Kasumi-1 (cell line): ENCODE measurements at places on chromosomes 1 and 21.

- DNase-seq = no peak
Measured at GRCh38 chr1:19698181-19698580, 33.5 kb downstream of the HTR6 start.

- DNase-seq = no peak
Measured at GRCh38 chr1:229129301-229130027, 141.4 kb upstream of the RAB4A start.

- DNase-seq = peak; percentile 98
Measured at GRCh38 chr1:155226188-155226909, 17.9 kb downstream of the MTX1 start.

DNA sequence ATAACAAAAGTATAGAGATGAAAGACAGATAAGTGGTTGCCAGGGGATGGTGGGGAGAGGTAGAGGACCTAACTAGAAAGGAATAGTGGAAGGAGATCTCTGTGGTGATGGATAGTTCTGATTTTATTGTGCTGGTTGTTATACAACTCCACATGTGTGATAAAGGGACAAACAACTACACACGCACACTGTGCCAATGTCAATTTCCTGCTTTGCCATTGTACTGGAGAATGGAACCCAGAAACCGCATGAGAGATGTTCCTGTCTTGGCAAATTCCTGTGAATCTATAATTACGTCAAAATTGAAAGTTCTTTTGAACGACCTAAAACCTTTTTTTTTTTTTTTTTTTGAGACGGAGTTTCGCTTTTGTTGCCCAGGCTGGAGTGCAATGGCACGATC lies 11.0 kb downstream of the TNFRSF9 start:
- DNase-seq = no peak

DNA sequence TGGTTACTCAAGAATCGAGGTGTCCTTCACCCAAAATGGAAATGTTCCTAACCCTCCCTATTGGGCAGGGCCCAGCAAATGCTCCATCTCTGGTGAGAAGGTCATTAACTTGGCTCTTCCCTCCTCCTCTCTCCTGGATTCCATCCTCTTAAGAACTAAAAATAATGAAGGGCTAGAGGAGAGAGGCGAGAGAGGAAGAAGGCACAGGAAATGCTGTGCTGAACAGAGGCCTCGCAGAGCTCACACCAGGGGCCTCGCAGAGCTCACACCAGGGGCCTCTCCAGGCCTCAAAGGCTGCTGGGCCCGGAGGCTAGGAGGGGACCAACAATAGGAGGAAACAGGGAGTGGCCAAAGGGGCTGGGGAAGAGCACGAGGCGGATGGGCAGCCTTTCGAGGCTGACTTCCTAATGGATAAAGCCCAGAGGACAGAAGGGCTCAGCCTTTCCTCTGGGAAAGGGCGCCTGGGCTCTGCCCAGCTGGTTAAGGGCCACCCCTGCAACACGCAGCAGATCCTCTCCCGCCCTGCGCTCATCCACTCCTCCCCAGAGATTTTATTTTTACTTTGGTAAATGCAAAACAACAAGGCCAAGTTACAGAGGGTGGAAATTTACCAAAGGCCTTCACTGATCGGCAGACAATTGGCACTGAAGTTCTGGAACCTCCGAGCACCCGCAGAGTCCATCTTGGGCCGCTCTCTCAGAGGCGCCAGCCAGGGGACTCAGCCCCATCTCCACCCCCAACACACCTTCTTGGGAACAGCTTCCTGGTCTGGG lies 78.5 kb downstream of the ITPKB start:
- peak; percentile 38 for DNase-seq

DNA sequence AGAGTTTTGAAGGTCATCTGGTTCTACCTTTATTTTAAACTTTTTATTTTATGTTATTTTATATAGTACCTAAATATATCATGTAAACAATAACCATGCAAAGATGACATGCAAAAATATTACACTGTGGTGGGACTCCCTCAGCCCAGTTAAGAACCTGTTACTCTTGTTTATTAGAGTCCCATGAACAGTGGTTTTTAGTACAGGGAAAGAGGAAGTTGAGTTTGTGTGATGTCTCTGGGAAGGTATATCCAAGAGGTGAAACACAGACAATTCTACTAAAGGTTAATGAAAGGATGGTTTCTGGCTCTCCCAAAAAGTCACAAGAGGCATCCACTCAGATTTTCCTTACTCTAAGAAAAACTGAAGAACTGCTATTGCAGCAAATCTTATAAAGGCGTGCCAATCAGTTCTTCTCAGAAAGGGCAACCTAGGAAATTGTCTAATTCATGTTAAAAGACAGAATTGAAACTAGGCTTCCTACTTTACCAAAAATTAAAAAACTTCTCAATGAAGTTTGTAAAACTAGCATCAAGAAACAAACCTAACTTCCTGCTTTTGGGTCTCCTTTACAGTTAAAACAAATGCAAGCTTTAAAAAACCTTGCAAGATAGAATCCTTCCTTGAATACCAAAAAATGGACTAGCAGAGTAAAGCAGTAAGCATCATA lies 19.9 kb downstream of the GFI1 start:
- peak; percentile 67 for DNase-seq

- DNase-seq = no peak
Measured at GRCh38 chr1:167484726-167485502, 33.4 kb downstream of the CD247 start.

DNA sequence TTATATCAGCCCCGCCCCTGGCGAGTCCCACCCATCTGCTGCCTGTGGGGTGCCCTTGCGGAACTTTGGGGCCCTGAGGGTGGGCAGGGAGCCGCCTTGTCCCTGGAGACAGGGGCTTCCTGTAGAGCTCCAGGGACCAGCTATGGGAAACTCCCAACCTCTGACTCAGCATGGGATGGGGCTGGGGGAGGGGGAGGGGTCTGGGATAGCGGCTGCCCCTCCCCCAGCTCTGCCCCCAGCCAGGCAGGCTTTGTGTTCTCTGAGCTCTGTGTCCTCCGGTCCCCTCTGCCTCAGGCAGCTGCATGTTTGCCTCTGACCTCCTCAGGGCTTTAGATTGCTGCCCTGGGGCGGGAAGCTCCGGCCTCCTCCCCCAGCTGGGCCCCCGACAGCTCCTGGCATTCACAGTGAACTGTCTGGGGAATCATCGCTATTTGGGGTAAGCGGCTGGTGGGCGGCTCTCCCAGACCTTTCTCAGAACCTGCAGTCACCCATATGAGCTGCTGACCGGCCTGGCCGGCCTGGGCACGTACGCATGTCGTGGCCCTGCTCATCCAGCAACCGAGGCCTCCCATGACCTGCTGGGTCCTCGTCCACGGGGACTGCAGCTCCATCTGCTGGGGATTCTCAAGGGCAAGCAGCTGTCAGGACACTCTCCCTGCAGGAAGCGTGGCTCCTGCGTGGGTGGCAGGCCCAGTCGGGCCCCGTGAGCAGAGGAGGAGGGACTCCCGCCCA lies 17.1 kb downstream of the ARHGEF16 start:
- DNase-seq = no peak

DNA sequence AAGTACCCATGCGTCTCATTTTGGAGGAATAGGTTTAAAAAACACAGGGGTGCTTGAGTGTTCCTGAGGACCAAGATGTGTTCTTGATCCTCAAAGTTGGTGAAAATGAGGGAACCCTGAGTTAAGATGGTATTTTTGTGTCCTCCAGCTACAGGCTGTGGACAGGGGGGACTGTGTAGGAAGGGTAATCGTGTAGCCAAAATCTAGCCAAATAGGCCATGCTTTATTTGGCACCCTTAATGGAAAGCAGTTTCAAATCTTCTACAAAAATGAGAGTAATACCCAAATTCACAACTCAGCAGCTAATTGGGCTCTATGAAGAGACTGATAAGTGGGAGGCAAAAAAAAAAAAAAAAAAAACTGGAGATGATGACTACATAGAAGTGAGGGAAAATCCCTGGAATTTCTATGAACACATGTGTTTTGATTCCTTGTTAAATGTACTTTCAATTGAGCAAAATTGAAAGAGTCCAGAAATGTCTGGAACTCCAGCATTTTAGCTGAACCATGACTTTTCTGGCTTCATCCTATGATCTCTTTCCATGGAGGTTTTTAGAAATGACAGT lies 470 bp downstream of the HSD11B1 start:
- no peak for DNase-seq

GRCh38 chr1:55012661-55013060 lies 13.9 kb downstream of the BSND start:
- no peak for DNase-seq

GRCh38 chr1:209183195-209183594 lies 400.3 kb upstream of the CAMK1G start:
- DNase-seq = no peak

GRCh38 chr1:11858968-11859871 lies 475 bp upstream of the NPPB start:
- peak; percentile 67 for DNase-seq

DNA sequence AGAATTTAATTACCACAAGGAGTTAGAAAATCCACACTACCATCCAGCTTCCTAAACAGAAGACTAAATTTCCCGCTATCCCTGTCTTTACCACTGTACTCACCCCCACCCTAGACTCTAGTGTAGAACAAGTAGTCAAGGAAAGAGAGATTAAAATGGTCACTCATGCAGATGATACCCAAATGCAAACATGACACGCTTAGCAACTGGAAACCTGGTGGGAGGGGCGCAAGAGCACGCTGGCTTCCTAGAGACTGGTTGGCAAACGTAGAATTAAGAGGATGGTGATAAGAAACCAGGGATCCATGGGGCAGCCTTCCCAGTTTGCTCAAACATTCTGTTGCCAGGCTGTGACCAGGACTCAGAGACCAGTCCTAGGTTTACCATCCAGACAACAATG lies 9.9 kb upstream of the LDLRAD1 start:
- DNase-seq = no peak

- no peak for DNase-seq
Measured at GRCh38 chr1:212153635-212154034, 118.1 kb downstream of the DTL start.

DNA sequence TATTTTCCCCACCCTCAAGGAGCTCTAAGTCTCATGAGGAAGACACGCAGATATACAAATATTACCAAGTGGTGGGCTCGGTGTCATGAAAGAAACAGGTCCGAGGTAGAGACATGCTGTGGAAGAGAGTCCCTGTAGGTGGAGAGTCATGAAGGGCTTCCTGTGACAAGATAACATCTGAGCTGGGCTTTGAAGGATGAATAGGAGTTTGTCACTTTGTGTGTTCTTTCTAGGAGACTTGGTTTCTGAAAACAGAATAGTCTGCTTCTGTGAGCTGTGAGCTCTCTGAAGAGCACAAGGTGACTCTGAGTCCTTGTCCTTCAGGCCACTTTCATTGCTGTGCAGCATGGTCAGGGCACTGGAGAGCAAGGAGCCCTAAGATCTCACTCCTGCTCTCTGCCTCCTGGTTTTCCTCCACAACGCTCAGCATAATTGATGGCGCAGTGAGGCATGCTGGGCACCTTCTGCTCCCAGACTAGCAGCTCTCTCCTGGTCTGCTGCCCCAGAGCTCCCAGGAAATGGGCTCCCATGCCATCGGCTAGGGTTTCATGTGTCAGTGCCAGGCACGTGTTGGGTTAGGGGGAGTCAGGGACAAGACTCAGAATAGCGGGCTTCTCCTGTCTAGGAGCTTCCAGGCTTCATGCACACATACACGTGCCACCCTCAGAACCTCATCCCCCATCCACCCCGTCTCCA lies 209.9 kb upstream of the CSF3R start:
- no peak for DNase-seq

- DNase-seq = no peak
Measured at GRCh38 chr1:54701996-54702395, 13.7 kb upstream of the TTC4 start.

- peak; percentile 63 for DNase-seq
Measured at GRCh38 chr1:44217809-44218410, 4.6 kb downstream of the DMAP1 start.

DNA sequence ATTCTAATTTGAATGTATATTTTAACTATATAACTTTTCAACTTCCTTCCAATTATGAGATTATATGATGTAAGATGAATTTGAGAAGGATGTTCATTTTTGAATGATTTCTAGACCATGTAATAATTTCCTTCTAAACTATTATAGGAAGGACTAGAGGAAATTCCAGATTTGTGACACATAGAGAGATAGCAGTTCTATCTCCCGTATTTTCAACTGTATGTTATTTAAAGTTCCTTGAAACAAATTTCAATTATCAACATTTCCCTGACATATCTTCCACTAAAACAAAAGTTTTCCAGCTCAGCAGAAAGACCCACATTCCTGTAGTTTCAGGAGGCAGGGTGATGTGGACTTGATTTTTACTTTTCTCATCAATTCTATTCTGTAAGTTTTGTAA lies 396.7 kb upstream of the C1orf87 start:
- DNase-seq = no peak

DNA sequence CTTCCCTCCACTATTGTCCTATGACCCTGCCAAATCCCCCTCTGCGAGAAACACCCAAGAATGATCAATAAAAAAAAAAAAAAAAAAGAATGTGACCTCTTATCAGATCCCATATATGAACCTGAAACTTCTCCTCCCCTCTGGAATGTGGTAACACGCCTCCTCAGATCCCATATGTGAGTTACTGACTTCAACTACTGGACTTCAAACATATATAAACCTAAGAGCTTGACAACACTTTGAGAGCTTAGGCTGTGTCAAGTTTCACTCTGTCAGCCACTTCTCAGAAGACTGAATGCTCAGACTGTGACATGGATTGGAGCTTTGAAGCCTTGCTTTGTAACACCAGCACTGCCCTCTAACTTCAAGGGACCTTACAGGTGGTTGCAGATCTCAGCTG lies 148.4 kb downstream of the COP1 start:
- DNase-seq = no peak

- no peak for DNase-seq
Measured at GRCh38 chr1:16903458-16903796, 7.6 kb downstream of the RNU1-2 start.

- no peak for DNase-seq
Measured at GRCh38 chr1:24544239-24544638, 11.6 kb upstream of the NCMAP start.

GRCh38 chr1:19010995-19011844 lies 54.7 kb upstream of the IFFO2 start:
- DNase-seq = peak; percentile 55

- no peak for DNase-seq
Measured at GRCh38 chr1:105724286-105724685, 1332.2 kb upstream of the PRMT6 start.

DNA sequence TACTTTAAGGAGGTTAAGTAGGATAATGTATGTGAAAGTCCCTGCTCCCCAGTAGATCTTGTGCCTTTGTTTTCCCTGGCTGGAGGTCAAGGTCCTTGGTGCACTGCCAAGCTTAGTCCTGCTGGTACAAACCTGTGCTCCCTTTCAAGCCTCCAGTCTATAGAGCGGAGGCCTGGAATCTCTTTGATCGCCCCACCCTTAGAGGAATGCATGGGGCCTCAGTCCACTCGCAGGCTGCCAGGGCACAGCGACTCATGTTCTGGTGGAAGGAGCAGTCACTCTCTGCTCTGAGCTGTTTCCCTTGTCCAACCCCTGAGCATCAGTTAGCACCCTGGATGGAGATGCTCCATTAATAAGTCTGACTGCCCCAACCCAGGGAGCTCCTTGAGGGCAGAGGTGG lies 121.8 kb downstream of the HMGB4 start:
- no peak for DNase-seq

GRCh38 chr1:46652321-46653100 lies 15.7 kb downstream of the ATPAF1 start:
- no peak for DNase-seq

GRCh38 chr21:45074818-45075595 lies 627 bp downstream of the ADARB1 start:
- no peak for DNase-seq

GRCh38 chr21:21373969-21374368 lies 375.8 kb downstream of the NCAM2 start:
- DNase-seq = peak; percentile 39

- no peak for DNase-seq
Measured at GRCh38 chr1:2215329-2215728, 12.8 kb upstream of the SKI start.
